ENCODE measurements at places on chromosomes 7 and 10.
A peak's percentile ranks its signal among the peaks of the same experiment; 100 is the strongest.

- DNase-seq, result no peak
Measured at GRCh38 chr7:122884186-122884585, 2.1 kb downstream of the CADPS2 start.

GRCh38 chr10:52030051-52030790 is 283.9 kb upstream of the DKK1 start:
- no peak for DNase-seq

GRCh38 chr10:104253106-104253505 is 1.6 kb upstream of the GSTO1 start:
- no peak for DNase-seq

GRCh38 chr7:45623740-45624391 is 49.7 kb downstream of the ADCY1 start:
- DNase-seq, result no peak

DNA sequence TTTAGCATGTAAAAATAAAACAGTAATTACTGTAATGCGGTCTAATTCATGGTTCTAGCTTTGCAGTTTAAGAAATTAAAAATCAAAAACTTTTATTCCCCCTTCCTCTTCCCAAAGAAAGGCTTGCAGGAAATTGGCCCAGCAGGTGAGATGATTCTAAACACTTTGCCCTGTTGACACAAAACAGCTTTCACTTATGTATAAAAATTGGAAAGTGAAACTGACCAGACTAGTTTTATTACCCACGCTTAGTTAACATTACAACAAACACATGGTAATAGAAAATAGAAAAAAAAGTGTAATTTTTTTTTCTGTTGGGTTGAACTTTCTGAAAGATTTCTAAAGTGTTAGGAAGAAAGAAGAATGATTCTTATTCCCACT is 1.2 kb upstream of the CCDC6 start:
- DNase-seq, result no peak

- no peak for DNase-seq
Measured at GRCh38 chr10:95513941-95514392, 47.2 kb downstream of the SORBS1 start.

DNA sequence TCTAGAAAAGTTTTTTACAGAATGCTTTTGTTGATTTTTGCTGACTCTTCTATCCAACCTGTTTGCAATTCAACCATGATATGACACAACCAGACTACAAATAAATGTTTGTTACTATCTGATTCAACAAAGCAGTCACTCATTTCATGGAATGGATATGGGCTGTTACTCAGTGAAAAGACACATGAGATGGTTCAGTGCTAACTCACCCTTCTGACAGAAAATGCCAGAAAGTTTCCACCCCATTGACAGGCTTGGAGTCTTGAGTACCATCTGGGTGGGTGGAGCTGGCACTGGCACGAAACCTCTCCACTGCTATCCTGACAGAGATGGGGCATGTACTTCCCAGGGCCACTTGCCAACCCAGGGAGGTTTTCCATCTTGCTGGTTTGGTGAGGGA is 39.5 kb downstream of the RBM28 start:
- DNase-seq, result no peak

GRCh38 chr10:16770670-16771069 is 46.6 kb downstream of the RSU1 start:
- peak; percentile 24 for DNase-seq

DNA sequence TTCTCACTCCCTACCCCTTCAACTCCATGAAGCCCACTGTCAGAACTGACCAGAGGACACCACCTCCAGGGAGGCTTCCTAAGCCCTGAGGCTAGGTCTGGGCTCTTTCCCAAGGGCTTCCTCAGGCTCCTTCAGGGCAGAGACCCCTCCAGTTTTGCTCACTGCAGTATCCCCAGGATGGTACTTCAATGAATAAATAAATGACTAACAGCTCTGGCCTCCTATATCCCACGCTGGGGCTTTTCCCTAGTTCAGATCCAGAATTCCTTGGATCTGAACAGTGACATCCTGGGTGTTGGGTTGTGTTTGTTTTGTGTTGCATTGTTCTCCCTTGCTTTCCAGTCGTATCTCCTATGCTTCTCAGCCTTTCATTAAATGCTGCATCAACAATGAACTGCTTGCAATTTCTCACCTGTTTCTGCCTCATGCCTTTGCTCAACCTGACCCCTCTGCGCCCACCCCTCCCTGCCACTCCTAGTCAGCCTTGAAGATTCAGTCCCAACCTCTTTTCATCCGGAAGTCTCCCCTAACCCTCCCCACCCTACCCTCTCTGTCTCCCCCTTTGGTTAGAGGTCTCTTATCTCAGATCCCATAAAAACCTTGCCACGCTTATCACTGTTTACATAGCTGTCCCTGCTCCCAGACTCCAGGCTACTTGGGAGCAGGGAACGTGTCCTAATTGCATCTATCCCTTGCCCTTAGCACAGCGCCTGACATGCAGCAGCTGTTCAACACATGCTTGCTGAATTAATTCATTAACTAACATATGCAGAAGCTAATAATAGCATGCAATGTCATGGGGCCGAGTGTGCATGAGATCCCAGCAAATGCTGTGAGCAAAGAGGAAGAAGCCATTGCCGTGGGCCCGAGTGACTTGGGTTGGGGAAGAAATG is 41.7 kb downstream of the PPP1R3C start:
- DNase-seq, result no peak

DNA sequence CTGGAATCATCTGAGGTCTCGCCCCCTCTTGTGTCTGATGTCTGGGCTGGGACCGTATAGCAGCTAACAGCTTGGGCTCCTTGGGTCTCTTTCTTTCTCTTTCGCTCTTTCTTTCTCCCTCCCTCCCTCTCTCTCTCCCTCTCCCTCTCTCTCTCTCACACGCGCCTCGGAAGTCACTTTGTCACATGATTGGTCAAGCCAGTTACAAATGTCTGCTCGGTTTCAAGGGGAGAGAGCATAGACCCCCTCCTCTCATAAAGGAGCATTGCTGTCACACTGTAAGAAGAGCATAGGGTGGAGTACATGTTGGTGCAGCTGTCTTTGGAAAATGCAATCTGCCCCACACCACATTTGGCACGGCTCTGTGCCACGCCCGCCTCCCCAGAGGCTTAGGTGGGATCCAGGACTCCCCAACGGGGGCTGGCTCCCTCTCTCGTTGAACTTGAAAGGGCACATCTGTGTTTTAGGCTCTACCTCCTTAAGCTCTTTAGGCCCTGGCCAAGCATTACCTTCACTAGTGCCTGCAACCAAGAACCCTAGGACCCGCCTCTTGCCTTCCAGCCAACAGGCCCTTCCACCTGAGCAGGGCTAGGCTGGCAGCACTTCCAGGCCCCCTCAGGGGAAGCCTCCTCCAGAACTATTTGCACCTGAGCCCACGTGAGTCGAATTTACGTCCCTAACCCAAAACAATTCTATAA is 61.9 kb upstream of the CACUL1 start:
- DNase-seq, result no peak

- DNase-seq, result peak; percentile 67
Measured at GRCh38 chr10:110864662-110865140, 7.0 kb upstream of the PDCD4 start.

DNA sequence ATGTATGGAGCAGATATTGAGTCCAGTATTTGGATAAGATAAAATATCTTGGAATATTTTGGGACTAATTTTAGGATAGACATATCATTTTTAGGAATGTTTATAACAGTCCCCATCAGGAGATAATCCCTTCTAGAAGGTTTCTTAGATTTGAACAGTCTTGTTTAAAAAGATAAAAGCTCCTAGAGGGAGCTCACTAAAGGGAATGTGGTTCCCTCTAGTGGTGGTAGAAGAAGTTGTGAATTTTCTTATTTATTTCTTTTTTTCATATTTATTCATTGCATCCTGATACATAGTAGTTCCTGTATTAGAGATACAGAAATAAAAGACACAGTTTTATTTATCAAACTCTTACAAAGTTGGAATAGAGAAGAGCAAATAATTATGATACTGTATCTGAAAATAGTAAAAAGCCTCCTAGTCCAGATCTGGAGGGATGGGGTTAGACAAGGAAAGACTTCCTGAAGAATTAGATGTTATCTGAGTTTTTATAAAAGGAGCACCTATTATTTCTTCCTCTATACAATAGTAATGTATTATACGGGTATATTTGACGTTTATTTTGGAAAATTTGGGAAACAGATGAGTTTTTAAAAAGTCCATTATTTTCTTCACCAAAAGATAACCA is 24.5 kb upstream of the KLF14 start:
- DNase-seq, result no peak

GRCh38 chr7:127730658-127731276 is 78.8 kb downstream of the SND1 start:
- no peak for DNase-seq

- DNase-seq, result no peak
Measured at GRCh38 chr7:51288896-51289622, 27.6 kb downstream of the COBL start.

DNA sequence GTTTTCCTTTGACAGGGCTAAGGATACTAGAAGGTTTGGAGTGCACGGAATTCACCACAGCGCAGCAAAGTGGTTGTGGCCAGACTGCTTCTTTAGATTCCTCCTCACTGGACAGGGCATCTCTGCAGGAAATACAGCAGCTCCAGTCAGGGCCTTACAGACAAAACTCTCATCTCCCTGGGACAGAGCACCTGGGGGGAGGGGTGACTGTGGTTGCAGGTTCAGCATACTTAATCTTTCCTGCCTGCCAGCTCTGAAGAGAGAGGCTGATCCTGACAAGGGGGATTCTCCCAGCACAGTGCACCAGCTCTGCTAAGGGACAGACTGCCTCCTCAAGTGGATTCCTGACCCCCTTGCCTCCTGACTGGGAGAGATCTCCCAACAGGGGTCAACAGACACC is 1257.9 kb downstream of the NXPH1 start:
- no peak for DNase-seq

GRCh38 chr10:12394241-12395033 is 45.1 kb downstream of the CAMK1D start:
- no peak for DNase-seq

DNA sequence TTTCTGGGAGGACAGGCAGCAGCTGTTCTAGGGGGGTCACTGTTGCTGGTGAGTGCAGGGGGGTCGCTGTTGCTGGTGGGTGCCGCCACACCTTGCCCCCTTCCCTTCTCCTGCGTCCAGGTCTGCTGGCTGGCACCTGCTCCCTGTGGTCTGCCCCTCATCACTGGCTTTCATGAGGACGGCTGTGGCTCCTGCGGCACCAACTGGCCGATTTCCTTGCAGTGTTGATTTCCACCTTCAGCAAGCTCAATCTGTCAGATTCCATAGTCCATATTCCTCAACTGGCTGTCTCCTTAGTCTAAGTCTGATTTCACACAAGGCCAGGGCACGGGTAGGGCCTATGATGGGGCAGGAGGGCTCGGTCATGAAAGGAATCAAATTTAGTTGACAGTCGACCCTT is 23.4 kb upstream of the GRB10 start:
- no peak for DNase-seq

GRCh38 chr10:131544495-131544894 is 233.0 kb upstream of the TCERG1L start:
- DNase-seq, result no peak

- DNase-seq, result no peak
Measured at GRCh38 chr7:20785157-20786048, 1.3 kb downstream of the SP8 start.

DNA sequence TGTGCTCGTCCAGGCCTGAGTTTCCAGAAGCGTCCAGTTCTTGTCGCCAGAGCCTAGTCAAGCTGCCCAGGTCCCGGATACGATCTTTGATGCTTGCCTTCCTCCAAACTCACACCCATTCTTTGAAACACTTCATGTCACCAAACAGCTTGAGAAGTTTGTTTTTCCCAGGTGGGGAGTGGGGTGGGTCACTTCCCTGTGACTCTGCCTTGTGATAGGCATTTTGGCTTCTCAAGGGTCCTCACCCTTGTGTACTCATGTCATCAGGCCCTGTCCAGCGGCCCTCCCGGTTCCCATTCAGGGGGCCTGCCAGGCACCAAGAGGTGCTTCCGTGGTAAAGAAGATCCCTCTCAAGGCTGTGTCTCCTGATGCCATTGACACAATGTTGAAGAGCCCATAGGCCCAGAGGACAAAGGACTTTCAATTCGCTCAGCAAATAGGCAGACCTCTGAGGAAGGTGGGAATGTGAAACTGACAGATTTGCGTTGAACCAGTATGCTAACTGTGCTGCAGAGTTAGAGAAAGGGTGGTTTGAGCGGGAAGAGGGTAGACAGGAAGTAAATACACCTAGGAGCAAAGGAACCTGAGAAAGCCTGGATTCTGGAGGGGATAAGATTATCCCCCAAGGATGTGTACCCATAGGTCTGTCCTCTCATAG is 24.7 kb upstream of the SFTPA1 start:
- DNase-seq, result no peak

- DNase-seq, result no peak
Measured at GRCh38 chr10:110643035-110643652, 992 bp upstream of the RBM20 start.

GRCh38 chr10:43012578-43012977 is 64.3 kb upstream of the RET start:
- no peak for DNase-seq

DNA sequence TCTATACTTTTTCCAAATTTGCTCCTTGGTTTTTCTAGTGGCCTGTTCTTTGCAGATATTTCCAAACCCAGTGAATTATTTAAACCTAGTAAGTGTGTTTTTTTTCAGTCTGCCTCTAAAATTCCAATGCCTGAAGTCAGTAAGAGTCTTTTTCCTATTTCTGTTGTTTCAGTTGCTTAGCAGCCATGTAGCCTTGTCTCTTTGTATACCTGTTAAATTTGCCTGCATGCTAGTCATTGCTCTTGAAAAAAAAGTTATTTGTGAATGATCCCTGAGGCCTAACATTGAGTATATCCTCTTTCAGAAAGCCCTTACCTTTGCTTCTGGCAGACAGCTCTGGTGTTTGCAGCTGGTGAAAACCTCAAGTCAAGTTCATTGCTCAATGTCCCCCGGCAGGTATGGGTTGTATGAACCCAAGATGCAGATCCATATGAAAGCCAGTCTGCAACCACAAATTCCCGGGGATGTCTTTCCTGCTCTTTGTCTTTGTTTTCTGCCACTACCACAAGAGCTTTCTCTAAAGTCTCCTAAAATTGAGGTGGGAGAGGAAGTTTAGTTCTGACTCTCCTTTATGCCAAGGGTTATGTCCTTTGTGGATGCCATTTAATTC is 35.7 kb downstream of the CH25H start:
- DNase-seq, result no peak

GRCh38 chr10:126133082-126133620 is 236.8 kb downstream of the FANK1 start:
- DNase-seq, result no peak

- no peak for DNase-seq
Measured at GRCh38 chr7:107002529-107002998, 41.9 kb upstream of the PRKAR2B start.

GRCh38 chr10:6751363-6751762 is 171.3 kb upstream of the PRKCQ start:
- DNase-seq, result no peak

GRCh38 chr7:111561654-111561903 is 713 bp downstream of the IMMP2L start:
- no peak for DNase-seq

- DNase-seq, result peak; percentile 71
Measured at GRCh38 chr10:6300106-6300783, 97.5 kb downstream of the PFKFB3 start.

DNA sequence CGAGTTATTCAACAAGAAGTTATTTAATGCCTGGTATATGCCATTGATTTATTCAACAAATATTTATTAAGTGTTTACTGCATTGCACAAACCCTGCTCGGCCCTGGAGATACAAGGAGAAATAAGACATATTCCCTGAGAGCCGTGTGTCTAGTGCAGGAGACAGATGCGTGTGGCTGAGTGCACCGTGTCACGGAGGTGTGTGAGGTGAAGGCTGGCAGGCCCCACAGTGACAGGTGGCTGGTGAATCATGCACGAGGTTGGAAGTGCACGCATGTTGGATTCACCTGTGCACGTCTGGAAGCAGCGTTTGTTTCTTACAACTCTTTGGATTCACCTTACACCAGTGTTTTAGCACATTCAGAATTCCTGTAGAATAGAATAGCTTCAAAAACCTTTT is 136.6 kb upstream of the SHH start:
- no peak for DNase-seq

Data from GM06990 (cell line).